Stimulated activated CD4-positive, alpha-beta T cell treated with anti-CD3 and anti-CD28 coated beads, Interleukin-1b, Interleukin-23, amount 100 ng/mL, for 1 hour (primary cell): ENCODE measurements at places on chromosomes 2 and 18.

DNA sequence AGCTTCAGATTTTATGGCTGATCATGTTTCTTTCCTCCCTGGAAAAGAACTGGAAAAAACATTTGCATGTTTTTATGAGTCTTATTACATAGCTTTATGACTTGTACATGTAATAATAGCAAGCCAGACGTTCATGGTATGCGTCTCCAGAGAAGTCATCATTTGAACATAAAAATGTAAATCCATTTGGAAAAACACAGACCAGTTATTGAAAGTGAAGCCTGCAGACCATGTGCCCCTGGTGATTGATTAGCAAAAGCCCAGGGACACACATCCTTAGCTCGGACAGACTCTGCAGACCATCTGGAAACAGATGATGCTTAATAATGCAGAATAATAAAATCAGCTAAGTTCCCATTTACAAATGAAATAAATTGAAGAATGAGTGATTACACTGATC is 283.1 kb downstream of the TDRD15 start:
- DNase-seq = no peak

- no peak for DNase-seq
Measured at GRCh38 chr18:24031916-24032315, 17.4 kb downstream of the TTC39C start.

DNA sequence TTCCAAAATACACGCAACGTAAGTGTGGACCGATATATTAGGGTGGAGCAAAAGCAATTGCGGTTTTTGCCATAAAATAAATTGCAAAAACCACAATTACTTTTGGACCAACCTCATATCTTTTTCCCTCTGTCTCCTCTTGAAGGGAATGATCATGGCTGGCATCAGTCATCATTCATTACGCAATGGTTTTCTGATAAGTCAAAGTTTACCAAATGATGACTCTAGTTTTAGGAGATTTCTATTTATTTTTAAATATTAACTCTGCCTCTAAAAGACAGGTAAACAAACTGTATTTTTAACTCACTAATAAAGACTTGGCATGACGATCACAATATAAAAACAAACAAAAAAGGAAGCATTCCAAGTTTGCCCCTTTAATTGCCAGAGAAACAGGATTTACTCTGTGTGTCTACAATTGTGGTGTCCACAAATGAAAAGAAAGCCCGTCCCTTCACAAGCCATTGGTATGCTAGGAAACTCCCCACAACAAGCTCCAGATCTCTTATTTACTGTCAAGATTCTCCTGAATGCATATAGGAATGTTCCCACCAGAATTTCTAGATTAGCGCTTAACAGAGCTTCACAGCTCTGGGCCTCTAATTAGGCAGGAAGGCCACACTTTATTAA is 61.3 kb downstream of the IRS1 start:
- DNase-seq = no peak

DNA sequence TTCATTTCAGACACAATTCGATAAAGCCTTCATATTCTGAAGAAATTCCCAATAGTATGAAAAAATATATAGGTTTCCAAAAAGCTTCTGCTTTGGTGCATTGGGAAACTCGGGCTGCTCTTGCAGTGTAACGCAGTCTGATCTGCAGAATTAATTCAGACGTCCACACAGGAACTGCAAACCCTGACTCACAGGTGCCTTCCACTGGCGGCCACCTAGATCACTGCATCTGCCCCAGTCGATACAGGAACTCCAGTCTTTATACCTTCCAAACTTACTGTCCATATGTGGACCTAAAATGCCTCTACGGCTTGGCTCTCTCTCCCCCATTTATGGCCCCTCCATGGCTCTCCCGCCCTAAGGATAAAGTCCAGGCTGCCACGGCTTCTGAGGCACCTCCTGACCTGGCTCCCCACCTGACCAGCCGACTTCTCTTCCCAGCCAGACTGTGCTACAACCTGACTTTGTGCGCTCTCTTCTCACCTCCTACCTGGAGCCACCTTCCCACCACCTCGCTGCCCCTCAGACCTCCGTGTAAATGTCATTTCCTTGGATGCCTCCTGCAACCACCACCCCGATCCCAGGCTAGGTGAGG is 39.7 kb downstream of the L3MBTL4 start:
- no peak for DNase-seq

GRCh38 chr2:230721712-230722111 is 9.1 kb downstream of the CAB39 start:
- no peak for DNase-seq

DNA sequence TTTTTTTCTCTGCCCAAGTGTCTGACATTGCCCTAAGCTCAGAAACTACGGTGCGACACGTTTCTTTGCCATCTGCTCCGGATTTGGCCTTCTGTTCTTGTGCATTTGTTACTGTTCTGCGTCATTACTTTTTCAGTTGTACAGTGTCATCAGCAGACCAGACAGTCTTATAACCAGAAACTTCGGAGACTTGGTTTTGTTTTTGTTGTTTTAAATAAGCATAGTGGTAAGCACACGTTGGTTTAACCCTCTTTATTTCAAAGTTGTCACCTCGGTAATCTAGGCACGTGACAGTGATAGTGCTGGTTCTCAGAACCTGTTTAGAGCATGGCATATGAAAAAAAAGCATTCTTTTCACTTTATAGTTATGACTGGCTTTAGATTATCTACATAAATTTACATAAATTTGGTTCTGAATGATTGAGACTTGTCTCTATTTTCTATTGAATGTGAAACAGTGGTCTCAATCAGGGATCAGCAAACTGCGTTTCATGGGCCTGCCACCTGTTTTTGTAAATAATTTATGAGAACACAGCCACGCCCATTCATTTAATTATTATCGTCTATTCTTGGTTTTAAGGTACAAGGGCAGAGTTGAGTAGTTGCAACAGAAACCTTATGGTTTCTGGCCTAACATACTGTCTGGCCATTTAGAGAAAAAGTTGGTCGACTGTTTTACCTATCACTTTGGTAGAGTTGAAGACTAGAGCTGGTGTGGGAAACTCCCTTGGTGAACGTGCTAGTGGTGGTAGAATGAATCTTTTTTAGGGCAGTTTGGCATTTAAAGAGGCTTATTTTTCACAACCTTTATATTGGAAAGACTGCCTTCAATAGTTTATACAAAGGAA is 106.5 kb downstream of the ZNF532 start:
- no peak for DNase-seq

- DNase-seq = no peak
Measured at GRCh38 chr2:188495969-188496431, 204.3 kb downstream of the GULP1 start.

DNA sequence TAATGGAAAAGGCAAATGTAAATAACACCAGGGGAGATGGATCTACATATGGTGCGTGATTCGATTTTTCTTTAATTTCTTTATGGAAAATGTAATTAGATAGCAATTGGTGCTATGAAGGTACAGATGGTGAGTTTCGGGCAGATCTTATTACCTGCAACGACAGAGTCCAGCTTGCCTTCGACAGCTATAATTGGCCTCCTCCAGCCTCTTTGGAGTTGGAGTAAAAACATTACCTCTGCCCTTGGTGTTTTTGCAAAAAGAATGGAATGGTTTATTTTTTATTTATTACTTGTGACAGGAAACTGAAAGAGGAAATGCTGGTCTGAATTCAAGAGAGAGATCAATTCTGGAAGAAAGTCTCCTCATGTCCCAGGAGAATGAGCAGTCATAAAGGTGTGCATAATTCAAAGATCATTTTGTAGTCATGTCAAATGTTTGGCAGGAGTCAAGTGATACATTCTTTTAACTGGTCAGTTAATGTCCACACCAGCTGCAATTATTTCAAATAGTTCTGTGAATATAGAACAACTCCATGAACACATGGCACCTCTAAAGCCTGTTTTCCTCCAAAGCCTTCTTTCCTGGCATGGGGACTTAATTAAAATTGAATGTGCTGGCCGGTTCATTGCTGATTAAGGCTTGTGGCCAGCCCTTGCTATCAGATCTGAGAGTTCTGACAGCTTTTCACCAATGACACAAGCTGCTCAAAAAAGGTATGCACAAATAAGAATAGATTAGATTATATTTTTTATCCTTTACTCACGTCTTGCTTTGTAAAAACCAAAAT is 46.9 kb upstream of the KCNH7 start:
- no peak for DNase-seq

DNA sequence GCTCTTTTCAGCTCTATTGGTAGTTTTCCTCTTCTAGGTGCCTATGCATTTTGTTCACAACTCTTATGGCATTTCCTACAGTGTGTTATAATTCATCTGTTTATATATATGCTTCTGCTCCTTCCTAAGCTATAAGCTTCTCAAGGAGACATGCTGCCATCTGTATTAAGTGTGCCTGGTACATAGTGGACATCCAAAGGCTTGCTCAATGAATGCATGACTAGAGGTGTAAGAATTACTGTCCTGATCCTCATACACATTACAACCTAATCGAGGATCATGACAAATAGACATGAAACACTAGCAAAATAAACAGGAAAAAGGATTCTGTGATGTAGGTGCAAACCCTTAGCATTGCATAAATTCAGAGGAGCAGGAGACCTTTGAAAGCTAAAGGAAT is 50.2 kb downstream of the CDC42EP3 start:
- no peak for DNase-seq
